ENCODE measurements at places on chromosomes 1 and 21. TPM values are rescaled to one million over a fixed set of nuclear protein-coding genes. Genes with fewer than 3 reads are reported as not detected.

The IFI44L gene
- 28.0 TPM for total RNA-seq

The C1orf53 gene
- total RNA-seq, result not detected

The SLAMF1 gene
- 52.2 TPM for total RNA-seq

The SPATA21 gene
- total RNA-seq, result not detected

The KIAA1614 gene
- 0.12 TPM for total RNA-seq

The PPM1J gene
- not detected for total RNA-seq

The FBXO2 gene
- 2.1 TPM for total RNA-seq

Data from activated naive CD4-positive, alpha-beta T cell treated with anti-CD3 and anti-CD28 coated beads, Interleukin-2, amount 10 ng/mL, durations not matched to agents 5 hours and 36 hours (primary cell).